Right lobe of liver (tissue), 6 donors: ENCODE measurements at places on chromosomes 3 and 15. TPM values are rescaled to one million over a fixed set of nuclear protein-coding genes. Genes with fewer than 3 reads are reported as not detected.

The XRN1 gene
- 21.4 TPM for total RNA-seq

The PLA1A gene
- 24.7 TPM for total RNA-seq

The ATP10A gene
- 0.43 TPM for total RNA-seq

The DLL4 gene
- 8.7 TPM for total RNA-seq

The VIPR1 gene
- 34.5 TPM for total RNA-seq

The IGSF10 gene
- total RNA-seq: 0.35 TPM

The STARD5 gene
- total RNA-seq: 17.9 TPM

The TRNT1 gene
- 7.4 TPM for total RNA-seq

The GLDN gene
- total RNA-seq: 0.18 TPM

DNA sequence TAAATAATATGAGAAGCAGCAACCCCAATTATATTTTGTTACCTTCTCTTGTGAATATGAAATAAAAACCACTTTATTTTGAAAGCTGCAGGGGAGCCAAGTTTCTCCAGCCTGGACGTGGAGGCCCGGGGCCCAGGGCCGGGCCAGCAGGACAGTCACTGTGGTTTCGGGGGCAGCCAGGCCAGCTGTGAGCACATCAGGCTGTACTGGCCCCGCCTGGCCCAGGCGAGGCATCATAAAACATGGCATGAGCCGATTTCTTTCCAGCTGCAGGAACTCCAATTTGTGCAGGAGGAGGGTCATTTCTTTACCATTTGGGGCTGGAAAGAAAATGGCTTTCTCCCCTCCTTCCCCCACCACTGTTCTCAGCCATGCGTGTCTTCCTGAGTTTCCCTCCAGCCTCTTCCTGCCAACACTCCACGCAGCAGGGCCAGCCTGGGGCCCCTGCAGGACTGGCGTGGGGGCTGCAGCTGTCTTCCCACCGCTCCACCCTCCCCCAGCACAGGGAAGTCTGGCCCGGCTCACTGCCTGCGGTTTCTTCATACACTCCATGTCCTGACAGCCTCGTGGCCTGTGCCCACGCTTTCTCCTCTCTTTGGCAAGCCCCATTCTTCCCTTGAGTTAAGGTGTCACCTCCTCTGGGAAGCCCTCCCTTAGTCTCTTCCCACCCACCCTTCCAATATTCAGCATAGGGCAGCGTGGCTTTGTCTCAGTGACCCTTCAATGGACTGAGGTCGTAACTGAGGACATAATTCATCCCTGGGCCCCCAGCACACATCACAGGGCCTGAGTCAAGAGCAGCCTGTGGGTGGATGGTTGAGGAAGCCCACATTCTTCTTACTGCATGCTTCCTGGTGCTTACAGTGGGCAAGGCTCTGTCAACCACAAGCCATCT lies 135.8 kb downstream of the CHSY1 start:
- H3K4me3 ChIP-seq: no peak overlapping the region
- DNase-seq: no peak
- H3K36me3 ChIP-seq: no peaks in the 10 kb centered on the region

DNA sequence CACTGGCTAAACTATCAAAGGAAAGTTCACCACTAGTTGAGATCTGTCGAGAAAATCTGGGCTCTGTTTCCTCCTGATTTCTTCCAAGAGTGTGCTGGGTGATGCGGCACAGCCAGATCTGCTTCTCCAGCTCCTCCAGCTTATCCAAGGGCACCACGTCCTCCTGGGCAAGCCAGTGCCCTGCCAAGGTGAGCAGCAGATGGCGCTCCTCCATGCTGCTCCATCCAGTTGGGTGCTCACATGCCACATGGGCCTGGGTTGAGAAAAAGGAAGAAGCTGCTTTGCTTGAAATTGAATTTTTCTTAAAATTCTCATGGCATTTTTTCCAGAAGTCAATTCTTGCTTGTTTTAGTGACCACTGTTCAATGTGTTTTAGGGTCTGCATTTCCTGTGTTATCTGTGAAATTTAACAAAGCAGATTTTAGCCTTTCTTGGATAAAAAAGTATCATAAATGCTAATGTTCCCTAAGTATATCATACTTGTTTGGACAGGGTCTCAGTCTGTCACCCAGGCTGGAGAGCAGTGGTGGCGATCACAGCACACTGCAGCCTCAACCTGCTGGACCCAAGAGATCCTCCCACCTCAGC lies 47.3 kb downstream of the EIF3J start:
- peaks cover 79% of the 10 kb centered on the region for H3K36me3 ChIP-seq
- H3K4me3 ChIP-seq: no peak overlapping the region
- H3K27me3 ChIP-seq: no peaks in the 10 kb centered on the region
- DNase-seq: no peak

- no peaks in the 10 kb centered on the region for H3K4me1 ChIP-seq
- H3K36me3 ChIP-seq: no peaks in the 10 kb centered on the region
- no peak for DNase-seq
- H3K27me3 ChIP-seq: no peaks in the 10 kb centered on the region
- no peak overlapping the region for H3K27ac ChIP-seq
- no peak overlapping the region for H3K4me3 ChIP-seq
Measured at GRCh38 chr15:31083370-31083780, 18.1 kb downstream of the TRPM1 start.

- H3K27me3 ChIP-seq: no peaks in the 10 kb centered on the region
- no peak overlapping the region for H3K4me3 ChIP-seq
- H3K27ac ChIP-seq: no peak overlapping the region
- no peak for DNase-seq
- H3K4me1 ChIP-seq: no peaks in the 10 kb centered on the region
Measured at GRCh38 chr3:79351699-79352098, 416.1 kb downstream of the ROBO1 start.

DNA sequence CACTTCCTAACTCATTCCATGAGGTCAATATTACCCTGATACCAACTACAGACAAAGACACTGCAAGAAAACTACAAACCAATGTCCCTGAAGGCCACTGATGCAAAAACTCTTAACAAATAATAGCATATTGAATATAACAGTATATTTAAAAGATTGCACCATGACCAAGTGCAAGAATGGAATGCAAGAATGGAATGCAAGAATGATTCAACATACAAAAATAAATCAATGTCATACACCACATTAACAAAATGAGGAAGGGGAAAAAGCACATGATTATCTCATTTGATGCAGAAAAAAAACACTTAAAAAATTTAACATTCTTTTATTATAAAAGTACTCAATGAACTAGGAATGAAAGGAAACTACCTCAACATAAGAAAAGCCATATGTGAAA lies 463.1 kb upstream of the NECTIN3 start:
- no peaks in the 10 kb centered on the region for H3K36me3 ChIP-seq
- H3K4me3 ChIP-seq: no peak overlapping the region
- no peaks in the 10 kb centered on the region for H3K4me1 ChIP-seq
- H3K27me3 ChIP-seq: no peaks in the 10 kb centered on the region
- DNase-seq: no peak
- no peak overlapping the region for H3K27ac ChIP-seq

DNA sequence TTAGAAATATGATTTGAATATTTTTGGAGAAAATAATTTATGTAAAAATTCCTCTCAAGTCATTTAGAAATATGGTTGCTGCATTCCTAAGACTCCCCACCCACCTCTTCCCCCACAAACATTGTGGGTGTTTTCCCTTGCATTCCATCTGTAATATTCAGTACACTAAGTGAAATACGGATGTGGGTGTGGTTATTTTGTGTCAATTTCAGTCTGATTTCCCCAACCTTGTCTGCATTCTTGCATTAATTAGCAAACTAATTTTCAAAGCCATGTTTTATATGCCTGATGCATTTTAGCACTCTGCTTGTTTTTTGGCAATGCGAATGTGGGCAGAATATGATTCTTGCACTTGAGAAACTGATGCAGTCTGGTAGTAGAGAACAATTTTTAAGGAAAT lies 408.3 kb upstream of the RGMA start:
- no peaks in the 10 kb centered on the region for H3K36me3 ChIP-seq
- H3K27ac ChIP-seq: no peak overlapping the region
- no peak overlapping the region for H3K4me3 ChIP-seq
- H3K4me1 ChIP-seq: no peaks in the 10 kb centered on the region
- no peaks in the 10 kb centered on the region for H3K27me3 ChIP-seq

DNA sequence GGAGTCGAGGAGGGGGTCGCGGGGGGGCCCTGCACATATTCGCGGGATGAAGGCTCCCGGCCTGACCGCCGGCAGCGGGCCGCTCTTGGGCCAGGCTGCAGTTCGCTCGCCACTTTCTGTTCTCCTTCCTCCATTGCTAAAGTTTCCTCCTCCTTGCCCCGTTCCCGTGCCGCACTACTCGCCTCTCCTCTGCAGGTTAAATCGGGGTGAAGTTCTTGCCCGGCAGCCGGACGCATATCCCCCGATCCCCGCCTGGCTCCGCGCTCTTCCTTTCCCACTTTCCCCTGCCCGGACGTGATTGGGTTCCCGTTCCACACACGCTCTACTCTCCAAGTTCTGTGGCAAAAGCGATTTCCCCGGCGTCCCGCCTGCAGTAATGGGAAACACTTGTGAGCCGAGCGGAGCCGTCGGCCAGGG lies 556 bp downstream of the CRYBG3 start:
- H3K36me3 ChIP-seq: no peaks in the 10 kb centered on the region
- no peaks in the 10 kb centered on the region for H3K27me3 ChIP-seq
- peak overlapping the region; percentile 78 for H3K27ac ChIP-seq
- peak overlapping the region; percentile 83 for H3K4me3 ChIP-seq

GRCh38 chr15:31788104-31788503 lies 242.2 kb upstream of the CHRNA7 start:
- H3K36me3 ChIP-seq: no peaks in the 10 kb centered on the region
- no peak for DNase-seq
- no peaks in the 10 kb centered on the region for H3K27me3 ChIP-seq
- no peak overlapping the region for H3K4me3 ChIP-seq
- H3K27ac ChIP-seq: no peak overlapping the region

- H3K27ac ChIP-seq: no peak overlapping the region
- H3K4me3 ChIP-seq: no peak overlapping the region
- no peaks in the 10 kb centered on the region for H3K4me1 ChIP-seq
- no peaks in the 10 kb centered on the region for H3K27me3 ChIP-seq
- no peak for DNase-seq
Measured at GRCh38 chr3:127351775-127352350, 64.0 kb upstream of the PRR20G start.

- no peaks in the 10 kb centered on the region for H3K36me3 ChIP-seq
- no peaks in the 10 kb centered on the region for H3K4me1 ChIP-seq
- H3K4me3 ChIP-seq: no peak overlapping the region
- H3K27me3 ChIP-seq: no peaks in the 10 kb centered on the region
Measured at GRCh38 chr15:52749258-52749657, 40.9 kb downstream of the ONECUT1 start.

- H3K4me3 ChIP-seq: no peak overlapping the region
- no peaks in the 10 kb centered on the region for H3K4me1 ChIP-seq
- no peak for DNase-seq
- peaks cover 2% of the 10 kb centered on the region for H3K36me3 ChIP-seq
- no peak overlapping the region for H3K27ac ChIP-seq
- H3K27me3 ChIP-seq: no peaks in the 10 kb centered on the region
Measured at GRCh38 chr3:47098910-47099309, 65.0 kb downstream of the SETD2 start.

DNA sequence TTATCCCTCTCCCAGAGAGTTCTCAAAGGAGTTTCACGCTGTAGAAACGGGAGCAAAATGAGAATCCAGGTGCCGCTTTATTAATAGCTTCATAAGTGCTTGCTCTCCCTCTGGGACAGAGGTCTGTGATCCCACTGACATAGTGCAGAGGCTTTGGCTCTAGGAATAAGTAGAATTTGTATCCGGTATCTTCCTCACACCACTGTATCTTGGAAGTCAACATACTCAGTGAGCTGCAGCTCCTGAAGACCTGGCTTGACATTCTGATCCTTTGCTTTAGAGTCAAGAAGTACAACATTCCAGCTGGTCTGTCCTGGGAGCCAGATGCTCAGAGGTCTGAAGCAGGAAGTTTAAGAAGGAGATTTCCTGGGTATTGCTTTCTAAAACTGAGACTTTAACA lies 323.0 kb downstream of the LPP start:
- no peak overlapping the region for H3K27ac ChIP-seq
- H3K36me3 ChIP-seq: no peaks in the 10 kb centered on the region
- no peaks in the 10 kb centered on the region for H3K4me1 ChIP-seq
- no peak for DNase-seq
- no peak overlapping the region for H3K4me3 ChIP-seq
- no peaks in the 10 kb centered on the region for H3K27me3 ChIP-seq

- H3K27me3 ChIP-seq: no peaks in the 10 kb centered on the region
- no peak overlapping the region for H3K4me3 ChIP-seq
- no peaks in the 10 kb centered on the region for H3K36me3 ChIP-seq
- H3K27ac ChIP-seq: no peak overlapping the region
- no peak for DNase-seq
- no peaks in the 10 kb centered on the region for H3K4me1 ChIP-seq
Measured at GRCh38 chr3:139218046-139218445, 125.8 kb upstream of the MRPS22 start.

- DNase-seq: no peak
- no peak overlapping the region for H3K27ac ChIP-seq
- no peaks in the 10 kb centered on the region for H3K27me3 ChIP-seq
Measured at GRCh38 chr15:44128443-44128842, 66.6 kb downstream of the FRMD5 start.

DNA sequence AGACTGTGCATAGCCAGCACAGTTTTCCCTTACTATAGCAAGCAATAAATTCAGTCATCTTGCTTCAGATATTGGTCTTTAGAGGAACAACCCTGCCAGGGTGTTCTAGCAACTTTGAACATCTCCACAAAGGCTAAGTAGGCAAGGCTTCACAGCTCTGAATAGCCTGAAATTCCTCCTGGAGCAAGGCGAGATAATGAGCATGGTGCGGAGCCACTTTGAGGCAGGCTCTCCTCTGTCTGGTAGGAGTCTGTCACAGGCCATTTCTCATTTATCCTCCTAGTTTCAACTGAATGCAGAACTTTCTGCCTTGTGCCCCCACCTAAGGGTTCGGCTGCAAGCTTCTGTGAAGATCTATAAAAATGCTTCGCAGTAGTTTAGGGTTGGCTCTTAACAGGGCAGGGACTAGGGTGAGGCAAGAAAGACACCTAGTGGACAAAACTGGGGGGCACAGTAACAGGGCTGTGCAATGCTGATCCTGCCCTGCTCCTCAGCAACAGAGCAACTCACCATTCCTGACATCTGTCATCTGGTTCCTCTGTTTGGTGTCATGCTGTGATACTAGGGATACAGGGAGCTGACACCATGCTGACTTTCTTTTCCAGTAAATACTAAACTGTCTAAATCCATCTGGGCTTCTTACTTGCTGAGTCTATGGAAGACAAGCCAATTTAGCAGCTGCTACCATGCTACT lies 16.6 kb upstream of the EHHADH start:
- H3K27me3 ChIP-seq: no peaks in the 10 kb centered on the region
- no peaks in the 10 kb centered on the region for H3K36me3 ChIP-seq
- H3K4me3 ChIP-seq: no peak overlapping the region
- peak; percentile 33 for DNase-seq
- H3K4me1 ChIP-seq: no peaks in the 10 kb centered on the region

- no peaks in the 10 kb centered on the region for H3K36me3 ChIP-seq
- DNase-seq: no peak
- no peak overlapping the region for H3K4me3 ChIP-seq
- no peaks in the 10 kb centered on the region for H3K27me3 ChIP-seq
- H3K27ac ChIP-seq: no peak overlapping the region
Measured at GRCh38 chr15:51229907-51230330, 108.5 kb downstream of the CYP19A1 start.

GRCh38 chr15:83855956-83856355 lies 202.0 kb downstream of the ADAMTSL3 start:
- no peaks in the 10 kb centered on the region for H3K36me3 ChIP-seq
- no peak overlapping the region for H3K4me3 ChIP-seq
- no peak overlapping the region for H3K27ac ChIP-seq
- DNase-seq: no peak
- no peaks in the 10 kb centered on the region for H3K4me1 ChIP-seq

- H3K27me3 ChIP-seq: no peaks in the 10 kb centered on the region
- no peaks in the 10 kb centered on the region for H3K36me3 ChIP-seq
- no peak overlapping the region for H3K27ac ChIP-seq
- H3K4me1 ChIP-seq: no peaks in the 10 kb centered on the region
Measured at GRCh38 chr15:45918839-45919238, 284.0 kb downstream of the SQOR start.

GRCh38 chr15:25445412-25445811 lies 6.6 kb upstream of the UBE3A start:
- no peak overlapping the region for H3K27ac ChIP-seq
- no peaks in the 10 kb centered on the region for H3K36me3 ChIP-seq
- no peaks in the 10 kb centered on the region for H3K4me1 ChIP-seq
- no peak for DNase-seq
